Urinary bladder (tissue), 4 donors: ENCODE measurements at places on chromosomes 3 and 15. TPM values are rescaled to one million over a fixed set of nuclear protein-coding genes. Genes with fewer than 3 reads are reported as not detected.

Gene CCDC39
- total RNA-seq, result not detected

Gene SPTBN5
- 1.7 TPM for total RNA-seq

Gene UBAP1L
- 3.9 TPM for total RNA-seq

Gene GOLGA8G
- total RNA-seq, result not detected

DNA sequence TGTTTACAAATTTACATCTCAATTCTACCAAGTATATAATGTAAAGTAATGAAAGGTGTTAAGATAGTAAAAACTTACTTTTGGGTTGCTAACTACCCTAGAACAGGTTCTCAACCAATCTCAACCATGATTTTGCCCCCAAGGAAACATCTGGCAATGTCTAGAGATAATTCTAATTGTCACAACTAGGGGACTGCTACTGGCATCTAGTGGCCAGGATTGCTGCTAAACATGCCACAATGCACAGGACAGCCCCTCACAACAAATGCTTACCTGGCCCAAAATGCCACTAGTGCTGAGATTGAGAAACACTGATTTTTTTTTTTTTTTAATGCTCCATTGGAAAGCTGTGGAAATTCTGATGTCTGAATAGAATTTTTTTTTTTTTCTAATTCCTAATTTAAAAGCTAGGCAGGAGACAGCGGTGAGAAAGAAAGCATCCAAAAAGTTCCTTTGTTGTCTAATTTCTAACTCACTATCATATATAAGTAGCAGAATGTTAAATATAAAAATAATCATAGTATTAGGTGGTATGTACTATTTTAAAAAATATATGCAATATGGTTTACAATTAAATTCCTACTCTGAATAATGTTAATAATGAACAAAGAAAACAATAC, 81.5 kb downstream of the TJP1 start:
- no peak for DNase-seq

DNA sequence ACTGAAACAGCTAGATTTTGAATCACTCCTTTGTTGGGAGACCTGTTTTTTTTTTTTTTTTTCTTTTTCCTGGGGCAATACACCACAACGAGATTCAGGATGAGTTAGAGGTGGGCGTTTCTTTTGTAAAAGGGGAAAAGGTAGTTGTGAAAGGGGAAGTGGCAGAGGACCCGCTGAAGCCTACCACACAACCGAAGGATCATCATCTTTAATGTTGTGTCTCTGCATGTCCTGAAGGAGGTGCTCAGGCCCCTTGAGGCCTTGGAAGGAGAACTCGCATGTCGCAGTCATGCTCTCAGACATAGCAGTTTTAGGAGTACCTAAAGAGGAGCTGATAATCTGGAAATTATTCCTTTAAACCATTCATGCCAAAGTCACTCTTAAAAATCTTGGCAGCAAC, 137.9 kb upstream of the LRIG1 start:
- no peak for DNase-seq

GRCh38 chr3:87771337-87772192, 287.2 kb downstream of the CGGBP1 start:
- no peak for DNase-seq

DNA sequence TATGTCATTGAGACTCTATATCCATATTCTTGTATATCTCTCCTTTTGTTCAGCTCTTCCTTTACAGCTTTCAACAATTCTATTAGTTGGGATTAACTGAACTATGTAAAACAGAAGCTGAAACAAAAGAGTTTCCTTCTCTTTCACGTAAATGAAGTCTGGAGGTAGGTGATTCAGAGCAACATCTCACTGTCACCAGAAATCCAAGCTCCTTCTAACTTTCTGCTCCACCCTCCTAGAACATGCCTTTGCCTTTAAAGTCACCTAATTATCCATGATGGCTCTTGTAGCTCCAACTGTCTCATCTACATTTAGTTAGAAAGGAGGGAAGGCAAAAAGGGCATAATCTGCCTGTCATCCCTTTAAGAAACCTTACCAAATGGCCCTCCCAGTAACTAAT, 458.2 kb upstream of the MDFIC2 start:
- DNase-seq, result no peak

DNA sequence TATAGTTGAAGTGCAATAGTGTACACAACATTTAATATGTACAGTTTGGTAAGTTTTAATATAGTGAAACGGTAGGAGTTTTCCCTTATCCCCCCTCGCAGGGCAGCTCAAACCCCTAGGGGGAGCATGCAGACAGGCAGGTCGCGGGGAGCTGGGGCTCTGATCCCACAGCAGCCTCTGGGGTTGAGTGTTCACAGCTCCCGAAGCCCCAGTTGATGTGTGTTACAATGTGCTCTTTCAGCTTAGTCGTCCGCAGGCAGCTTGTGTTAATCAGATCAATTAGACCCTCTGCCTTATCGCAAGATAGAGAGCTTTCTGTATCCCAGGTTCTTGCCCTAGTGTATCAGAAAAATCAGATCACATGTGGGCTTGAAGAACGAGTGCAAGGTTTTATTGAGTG, 143.1 kb upstream of the CHRNA7 start:
- no peak for DNase-seq

- no peak for DNase-seq
Observed at GRCh38 chr3:195849322-195850074, 37.8 kb upstream of the MUC4 start.

DNA sequence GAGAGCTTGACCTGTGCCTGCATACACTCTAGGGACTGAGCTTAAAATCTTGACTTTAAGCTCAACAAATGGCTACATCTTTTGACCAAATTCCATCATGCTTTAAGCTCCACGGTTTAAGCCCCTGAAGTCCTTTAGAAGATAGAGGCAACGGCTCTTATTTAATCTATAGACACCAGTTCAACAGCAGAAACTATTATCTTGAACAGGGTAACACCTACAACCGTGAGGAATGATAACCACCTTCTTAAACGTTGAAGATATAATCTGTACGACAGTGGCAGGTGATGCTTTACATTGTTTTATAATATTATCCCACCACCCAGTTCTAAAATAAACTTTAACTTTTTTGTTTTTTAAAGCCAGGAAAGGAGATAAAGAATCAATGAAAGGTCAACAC, 1007.8 kb downstream of the FHIT start:
- DNase-seq, result no peak

DNA sequence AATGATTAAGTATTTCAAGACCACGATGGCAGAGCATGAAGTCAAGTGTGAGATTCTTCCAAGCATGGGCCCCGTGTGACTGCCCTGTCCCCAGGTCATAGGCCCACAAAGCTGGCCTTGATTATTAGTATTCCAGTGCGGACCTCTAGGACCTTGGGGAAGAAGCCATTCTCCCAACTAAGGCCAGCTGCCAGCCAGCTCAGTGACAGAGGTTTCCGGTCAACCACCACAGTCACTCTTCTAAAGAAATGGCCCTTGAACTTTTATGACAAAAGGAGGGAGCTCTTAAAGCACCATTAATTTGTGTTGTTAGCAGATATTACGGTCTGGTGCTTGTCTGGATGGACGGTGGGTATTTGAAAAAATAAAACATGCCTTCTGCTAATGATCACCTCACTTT, 28.0 kb downstream of the FAM3D start:
- no peak for DNase-seq

DNA sequence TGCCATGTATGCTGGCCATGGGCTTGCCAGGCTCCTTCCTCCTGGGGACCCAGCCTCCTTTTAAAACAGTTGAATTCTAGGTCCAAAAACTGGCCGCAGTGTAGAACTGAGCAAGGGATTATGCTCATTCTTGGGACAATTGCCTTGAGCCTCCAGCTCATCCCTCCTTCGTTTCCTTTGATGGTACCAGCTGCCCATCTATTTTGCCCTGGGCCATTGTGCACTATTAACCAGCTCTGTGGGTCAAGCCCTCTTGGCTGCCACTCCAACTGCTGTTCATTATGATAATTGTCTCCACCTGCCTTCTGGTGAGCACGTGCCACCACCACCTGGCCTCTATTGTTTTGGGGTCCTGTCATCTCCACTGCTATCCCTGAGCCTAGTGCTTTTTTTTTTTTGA, 75.8 kb upstream of the SYN2 start:
- no peak for DNase-seq

DNA sequence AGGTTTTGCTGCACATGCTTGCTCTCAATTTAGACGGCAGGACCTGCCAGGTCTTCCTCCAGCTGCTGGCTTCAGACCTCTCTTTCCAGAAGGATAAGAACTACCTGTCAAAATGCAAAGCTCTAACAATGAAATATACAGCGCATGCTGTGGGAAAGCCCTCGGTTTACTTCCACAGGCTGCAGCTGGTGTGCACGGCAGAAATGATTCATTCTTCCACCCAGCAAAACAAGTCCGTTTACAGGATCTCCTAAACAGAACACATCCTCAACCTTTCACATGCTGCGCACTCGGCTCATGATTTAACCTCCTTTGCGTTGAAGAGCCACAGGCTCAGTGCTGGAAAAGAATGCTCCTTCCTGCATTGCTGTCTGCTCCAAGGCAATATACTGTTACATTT, 92.4 kb upstream of the WNT5A start:
- no peak for DNase-seq

DNA sequence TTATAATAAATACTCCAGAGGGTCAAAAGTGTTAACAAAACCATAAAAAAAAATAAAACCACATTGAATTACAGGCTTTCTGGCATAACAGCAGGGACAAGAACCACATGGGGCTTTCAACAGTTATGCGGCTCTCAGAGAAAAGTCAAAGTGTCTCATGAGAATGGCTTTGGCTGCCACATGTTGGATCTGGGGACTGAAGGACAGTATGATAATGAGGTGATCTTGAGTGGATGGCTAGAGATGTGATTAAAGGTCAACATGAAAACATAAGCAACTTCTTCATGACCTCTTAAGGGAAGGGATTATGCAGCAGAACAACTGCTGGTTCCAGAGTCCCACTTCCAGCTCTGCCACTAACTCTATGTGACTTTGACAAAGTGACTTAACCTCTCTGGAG, 5.2 kb downstream of the RAB27A start:
- no peak for DNase-seq

- DNase-seq, result no peak
Observed at GRCh38 chr3:167996514-167996913, 99.2 kb downstream of the GOLIM4 start.

DNA sequence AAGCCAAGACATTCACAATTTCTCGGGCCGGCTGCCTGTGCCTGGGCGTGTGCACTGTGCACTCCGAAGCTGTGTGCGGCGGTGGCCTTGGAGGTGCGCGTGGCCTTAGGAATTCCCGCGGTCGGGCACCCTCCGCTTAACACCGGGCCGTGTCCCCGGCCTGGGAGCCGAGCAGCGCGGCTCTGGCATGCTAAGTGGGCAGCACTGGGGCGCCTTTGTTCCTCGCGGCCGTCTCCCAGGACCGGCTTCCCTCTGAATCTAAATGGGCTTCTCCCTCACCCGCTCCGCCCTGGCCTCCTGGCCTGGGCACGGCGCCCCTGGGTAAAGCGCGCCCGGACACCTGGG, 498 bp upstream of the ARNT2 start:
- no peak for DNase-seq

GRCh38 chr3:21909096-21909495, 158.1 kb upstream of the ZNF385D start:
- DNase-seq, result peak; percentile 37

GRCh38 chr3:134229038-134229437, 21.6 kb downstream of the RYK start:
- no peak for DNase-seq

- DNase-seq, result no peak
Observed at GRCh38 chr3:156834962-156835535, 8.9 kb downstream of the LEKR1 start.

DNA sequence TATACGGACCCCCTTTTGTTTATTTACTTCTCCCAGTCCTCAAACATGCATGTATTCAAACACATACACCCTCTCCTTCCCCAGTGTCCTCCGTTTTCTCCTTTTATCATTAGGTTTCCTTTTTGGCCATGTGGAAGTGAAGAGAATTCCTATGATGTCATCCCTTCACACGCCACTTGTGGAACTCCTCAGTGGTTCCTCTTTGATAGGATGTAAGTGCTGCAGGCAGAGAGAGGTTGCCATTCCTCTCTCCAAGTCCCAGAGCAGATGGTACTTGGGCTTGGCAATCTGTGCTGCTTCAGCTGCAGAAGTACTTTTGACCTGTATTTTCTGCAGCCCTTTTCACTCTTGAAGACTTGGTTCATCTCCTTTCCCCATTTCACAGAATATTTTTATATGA, 32.9 kb upstream of the CRTC3 start:
- no peak for DNase-seq
